Left ventricle myocardium superior (tissue), 1 donor: ENCODE measurements at places on chromosomes 7 and 10. TPM values are rescaled to one million over a fixed set of nuclear protein-coding genes. Genes with fewer than 3 reads are reported as not detected.

DNA sequence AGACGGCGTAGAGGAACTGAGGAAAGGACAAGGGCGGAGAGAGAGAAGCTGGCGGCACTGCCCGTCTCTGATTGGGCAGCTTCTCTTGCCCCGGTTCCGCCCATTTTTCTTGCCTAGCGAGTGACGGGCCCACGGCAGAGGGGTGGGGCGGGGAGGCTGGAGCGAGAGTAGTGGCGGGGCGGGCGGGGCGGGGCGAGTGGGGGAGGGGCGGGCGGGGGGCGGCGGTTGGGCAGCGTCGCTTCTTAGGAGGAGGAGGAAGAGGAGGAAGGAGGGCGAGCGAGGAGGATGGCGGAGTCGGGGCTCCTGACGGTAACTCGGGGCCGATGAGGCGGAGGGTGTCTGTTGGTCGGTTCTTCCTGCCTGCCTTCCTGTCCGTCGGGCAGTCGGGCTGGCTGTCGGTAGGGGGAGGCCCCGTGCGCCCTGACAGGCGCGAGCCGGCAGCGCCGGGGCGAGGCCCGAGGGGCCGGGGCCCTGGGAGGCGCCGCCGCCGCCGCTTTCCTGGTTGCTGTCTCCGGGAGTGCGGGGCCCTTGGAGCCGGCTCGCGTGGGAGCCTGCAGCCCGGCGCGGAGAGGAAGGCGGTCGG is at the start of gene SHOC2:
Gene SHOC2, plus strand, starts transcription at position 256 of the 583 bp plus-strand sequence. CDS start 44,755 bp downstream, outside the sequence.
- DNase-seq = peak; percentile 99

GRCh38 chr10:83222832-83223742 is 916.2 kb upstream of the GHITM start:
- no peak for DNase-seq

ZNF32 gene
- 47.1 TPM for total RNA-seq

KIF5B gene
- 139 TPM for total RNA-seq

DNA sequence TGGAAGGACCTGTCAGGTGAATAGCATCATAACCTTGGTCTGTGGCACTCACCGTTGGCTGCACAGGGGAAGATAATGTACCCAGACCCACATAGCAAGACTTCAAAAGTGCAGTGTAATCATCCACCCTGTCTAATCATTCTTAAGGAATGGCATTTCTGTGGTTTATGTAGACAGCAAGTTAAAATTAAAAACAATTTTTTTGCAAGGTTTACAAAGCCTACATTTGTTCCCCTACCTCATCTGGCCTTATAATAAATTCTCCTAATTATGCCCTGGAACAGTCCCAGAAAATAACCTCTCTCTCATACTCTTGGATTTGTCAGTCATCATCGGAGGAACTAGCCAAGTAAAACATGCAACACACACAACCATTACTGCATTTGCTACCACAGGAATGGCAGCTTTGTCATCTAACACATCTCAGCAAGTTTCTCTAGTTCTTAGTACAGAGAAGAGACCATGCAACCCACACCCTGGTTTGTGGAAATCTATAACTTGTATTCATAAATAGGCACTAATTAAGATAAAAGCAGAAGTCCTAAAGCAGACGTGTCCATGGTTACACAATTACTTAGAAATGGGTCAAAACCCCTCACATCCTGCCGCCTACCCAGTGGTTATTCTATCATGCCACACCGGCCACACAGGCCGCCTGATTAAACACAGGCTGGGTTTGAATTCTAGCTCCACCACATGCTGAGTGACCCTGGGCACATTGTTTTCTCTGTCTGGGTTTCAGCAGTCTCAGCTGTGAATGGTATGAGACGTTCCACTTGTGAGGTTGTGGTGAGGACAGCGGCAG is 19.1 kb downstream of the ABLIM1 start:
- no peak for DNase-seq

- no peak for DNase-seq
Measured at GRCh38 chr10:26441491-26442214, 3.5 kb downstream of the APBB1IP start.

EBLN1 gene
- total RNA-seq = not detected

GRCh38 chr10:78594559-78595268 is 474.1 kb upstream of the ZMIZ1 start:
- no peak for DNase-seq

OR2A42 gene
- total RNA-seq = not detected

- DNase-seq = no peak
Measured at GRCh38 chr10:86244297-86245014, 122.1 kb downstream of the GRID1 start.

GRCh38 chr7:19920705-19921104 is 147.3 kb upstream of the TMEM196 start:
- DNase-seq = no peak

GRCh38 chr10:73263693-73264347 is 11.4 kb upstream of the MRPS16 start:
- no peak for DNase-seq

DNA sequence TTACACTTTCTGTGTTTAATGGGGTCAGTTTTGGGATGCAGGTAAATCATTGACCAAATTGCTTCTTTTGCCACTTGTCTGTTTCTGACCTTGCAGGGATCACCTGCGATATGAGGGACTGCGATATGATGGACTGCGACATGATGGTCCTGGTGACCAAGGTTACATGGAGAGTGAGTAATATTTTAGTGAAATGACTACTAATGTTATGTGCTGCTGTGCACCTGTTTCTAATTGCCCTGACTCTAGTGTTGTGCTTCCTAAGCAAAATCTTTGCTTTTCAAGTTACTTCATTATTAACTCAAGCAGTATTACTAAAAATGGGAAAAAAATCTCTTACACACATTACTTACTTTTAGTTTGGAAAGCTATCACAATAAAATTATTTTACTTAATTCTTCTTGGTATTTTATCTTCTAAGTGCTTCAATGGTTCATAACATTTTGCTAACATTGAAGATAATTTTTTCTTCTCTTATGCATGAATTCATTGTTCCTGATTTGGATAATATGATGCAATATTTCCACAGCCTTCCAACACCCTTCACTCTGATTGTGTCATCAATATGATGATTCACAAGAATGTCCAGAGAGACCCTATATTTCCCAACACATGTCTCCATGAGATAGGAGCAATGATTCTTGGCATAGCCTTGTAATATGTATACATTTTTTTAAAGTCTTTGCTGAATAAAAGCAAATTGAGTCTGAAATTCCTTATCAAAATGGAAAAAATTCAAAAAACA is 306.2 kb upstream of the AKR1E2 start:
- DNase-seq = no peak
